ENCODE measurements at places on chromosomes 11 and 22.

- DNase-seq = no peak
These were observed 6.0 kb downstream of the SBF2 start for GRCh38 chr11:10287766-10288715.

GRCh38 chr22:20646415-20646814 lies 127.5 kb upstream of the SERPIND1 start:
- no peak for DNase-seq

GRCh38 chr11:121807051-121807450 lies 309.0 kb downstream of the BLID start:
- DNase-seq = no peak

DNA sequence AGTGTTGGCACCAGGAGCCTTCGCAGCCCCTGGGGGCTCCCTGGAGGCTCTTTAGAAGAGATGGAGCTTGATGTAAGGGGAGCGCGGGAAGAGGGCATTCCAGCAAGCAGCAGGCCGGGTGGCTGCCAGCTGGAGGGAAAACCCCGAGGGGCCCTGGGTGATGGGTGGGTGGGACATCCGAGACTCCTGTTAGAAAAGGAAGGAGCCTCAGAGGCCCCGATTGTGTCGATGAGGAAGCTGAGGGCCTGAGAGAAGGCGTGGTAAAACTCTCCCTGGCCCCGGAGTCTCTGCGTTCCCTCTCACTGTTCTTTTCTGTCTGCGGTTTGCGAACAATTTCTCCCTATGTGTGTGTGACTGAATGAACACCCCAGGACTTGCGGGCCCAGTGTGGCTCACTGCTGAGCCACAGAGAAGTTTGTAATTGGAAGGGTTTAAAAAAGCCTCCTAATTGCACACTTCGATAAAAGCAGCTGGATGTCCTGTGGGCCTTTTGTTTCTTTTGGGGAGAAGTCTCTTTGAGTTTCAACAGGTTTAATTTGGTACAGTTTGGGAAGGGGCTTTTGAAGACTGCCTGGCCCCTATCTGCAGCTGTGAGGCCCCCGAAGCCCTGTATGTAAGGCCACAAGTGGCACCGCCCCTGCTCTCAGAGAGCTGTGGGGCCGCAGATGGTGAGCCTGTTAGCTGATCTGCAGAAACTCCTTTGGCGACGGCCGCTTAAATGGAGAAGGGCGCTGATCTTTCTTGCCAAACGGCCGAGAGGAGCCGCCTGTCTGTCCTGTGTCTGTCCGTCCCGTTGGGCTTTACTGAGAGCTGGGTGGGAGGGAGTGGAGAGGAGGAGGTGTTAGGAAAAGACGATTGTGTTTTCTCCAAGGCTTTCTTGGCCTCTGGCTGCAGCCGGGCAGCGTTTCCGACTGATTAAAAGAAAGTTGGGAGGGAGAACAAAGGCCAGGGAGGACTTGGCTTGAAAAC lies 2.0 kb downstream of the FBLN1 start:
- no peak for DNase-seq

GRCh38 chr11:34549271-34549670 lies 35.7 kb upstream of the ELF5 start:
- no peak for DNase-seq

GRCh38 chr11:104704146-104704830 lies 194.0 kb downstream of the CASP12 start:
- DNase-seq = peak; percentile 76

- no peak for DNase-seq
These were observed 76.4 kb downstream of the TMEM135 start for GRCh38 chr11:87114093-87114492.

- no peak for DNase-seq
These were observed 283.1 kb downstream of the TENM4 start for GRCh38 chr11:79157738-79158137.

GRCh38 chr11:41245184-41245583 lies 214.3 kb downstream of the LRRC4C start:
- DNase-seq = no peak

DNA sequence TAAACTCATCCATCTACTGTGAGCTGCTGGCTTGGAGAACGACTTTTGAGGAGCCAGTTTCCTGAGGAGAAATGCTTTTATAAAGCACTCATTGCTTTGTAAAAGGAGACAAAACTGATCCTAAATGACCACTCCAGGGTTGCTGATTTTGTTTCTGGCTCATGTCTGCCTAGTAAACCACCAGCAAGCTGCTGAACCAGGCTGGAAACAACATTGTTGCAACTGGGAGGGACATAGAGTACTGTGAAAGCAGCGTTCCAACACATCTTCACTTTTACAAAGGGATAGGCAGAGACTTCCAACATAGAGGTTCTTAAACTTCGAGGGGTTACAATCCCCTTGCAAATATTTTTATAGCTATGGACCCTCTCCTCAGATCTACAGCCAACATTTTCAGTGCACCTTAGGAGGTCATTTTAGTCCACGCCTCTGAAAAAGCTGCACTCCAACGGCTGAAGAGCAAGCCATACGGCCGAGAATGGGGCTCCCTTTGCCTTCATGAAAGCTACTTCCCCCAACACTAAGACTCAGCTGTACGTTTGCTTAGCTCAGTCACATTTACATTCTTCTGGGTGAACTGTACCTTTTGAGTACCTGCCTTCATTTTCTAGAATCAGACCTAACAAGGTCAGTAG lies 54.7 kb downstream of the PANX1 start:
- no peak for DNase-seq

DNA sequence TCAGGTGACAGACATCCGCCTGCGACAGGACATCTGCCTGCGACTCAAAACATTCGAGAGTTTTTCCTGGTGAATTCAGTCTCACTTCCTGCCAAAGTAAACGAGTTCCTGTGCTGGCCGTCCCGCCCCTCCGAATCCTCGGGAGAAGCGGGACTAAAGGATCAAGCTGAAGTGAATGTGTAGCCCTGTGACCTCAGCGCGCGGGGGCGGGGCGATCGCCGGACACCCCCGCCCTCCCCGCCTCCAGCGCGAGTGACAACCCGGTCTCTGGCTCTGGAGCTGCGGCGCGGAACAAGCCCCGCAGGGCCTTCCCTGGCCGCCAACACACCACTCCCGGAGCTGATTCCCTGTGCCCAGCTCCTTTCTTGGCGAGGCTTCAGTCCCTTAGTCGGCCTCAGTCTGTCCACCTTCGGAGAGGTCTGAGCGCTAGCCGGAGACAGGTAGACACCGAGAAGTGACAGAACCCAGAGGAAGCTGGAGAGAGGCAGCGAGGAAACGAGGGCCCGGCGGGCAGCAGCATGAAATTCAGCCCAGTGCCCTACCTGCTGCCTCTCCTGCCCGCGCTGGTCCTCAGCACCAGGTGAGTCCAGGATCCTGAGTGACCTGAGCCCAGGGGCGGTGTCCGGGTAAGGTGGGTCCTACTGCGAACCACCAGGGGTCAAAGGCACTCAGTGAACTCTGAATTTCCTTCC lies 766.4 kb upstream of the LUZP2 start:
- no peak for DNase-seq

DNA sequence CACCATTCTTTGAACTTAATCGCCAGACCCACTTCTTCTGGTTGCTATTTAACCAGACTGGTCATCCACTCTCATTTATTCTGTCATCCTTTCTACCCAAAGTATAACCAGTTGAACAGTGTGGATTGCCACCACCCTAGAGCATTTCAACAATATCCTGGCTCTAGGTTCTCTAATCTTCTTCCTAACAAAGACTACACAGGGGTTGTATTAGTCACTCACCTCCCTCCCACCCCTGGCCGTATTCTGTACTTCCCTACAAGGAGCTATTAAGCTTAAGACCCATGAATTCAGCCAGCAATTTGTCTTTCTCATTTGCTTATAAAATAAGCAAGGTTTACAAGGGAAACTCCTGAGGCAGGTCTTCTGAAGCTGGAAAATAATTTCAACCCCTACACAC lies 46.9 kb upstream of the CEP126 start:
- DNase-seq = no peak

DNA sequence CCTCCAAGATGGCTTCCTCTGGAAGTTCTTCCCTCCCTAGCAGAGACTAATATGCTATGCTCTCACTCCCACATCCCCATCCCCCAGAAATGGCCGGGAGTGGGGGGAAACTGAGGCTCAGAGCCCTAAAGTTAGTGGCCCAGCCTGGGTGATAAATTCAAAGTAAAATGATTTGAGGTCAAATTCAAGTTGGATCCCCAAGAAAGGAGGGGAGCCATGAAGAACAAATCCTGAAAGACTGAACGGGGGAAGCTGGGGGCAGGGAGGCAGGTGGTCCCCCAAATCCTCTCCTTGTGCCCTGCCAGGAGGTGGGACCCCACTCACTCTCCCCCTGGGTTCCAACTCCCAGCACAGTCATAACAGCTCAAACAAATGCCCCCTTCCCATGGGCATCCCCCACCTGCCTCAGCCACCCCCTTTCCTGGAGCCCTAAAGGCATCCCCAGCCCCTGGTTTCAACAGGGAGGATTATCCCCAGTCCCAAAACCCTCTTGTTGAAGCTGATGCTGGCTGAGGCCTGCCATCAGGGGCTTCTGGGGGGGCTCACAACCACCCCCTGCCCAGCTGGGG lies 1.1 kb downstream of the CBX6 start:
- no peak for DNase-seq

GRCh38 chr11:122100756-122101080 lies 15.3 kb downstream of the BLID start:
- no peak for DNase-seq

DNA sequence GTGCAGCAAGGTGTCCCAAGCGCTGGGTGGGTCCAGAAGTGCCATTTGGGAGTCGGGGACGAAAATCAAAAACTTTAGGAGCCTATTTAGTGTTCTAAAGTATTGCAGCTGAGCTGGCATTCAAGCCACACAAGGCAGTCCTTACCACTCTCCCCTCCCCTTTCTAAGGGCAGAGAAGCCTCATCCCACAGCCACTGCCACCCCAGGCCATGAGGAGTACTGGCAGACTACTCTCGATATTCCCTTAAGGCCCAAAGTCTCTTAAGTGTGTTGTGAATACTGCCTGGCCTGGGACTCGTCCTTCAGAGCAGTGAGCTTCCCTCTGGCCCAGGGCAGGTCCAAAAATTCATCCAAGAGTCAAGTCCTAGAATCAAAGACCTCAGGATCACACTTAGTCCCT lies 7.8 kb downstream of the FANCF start:
- DNase-seq = no peak
